ENCODE measurements at places on chromosomes 2 and 18.

DNA sequence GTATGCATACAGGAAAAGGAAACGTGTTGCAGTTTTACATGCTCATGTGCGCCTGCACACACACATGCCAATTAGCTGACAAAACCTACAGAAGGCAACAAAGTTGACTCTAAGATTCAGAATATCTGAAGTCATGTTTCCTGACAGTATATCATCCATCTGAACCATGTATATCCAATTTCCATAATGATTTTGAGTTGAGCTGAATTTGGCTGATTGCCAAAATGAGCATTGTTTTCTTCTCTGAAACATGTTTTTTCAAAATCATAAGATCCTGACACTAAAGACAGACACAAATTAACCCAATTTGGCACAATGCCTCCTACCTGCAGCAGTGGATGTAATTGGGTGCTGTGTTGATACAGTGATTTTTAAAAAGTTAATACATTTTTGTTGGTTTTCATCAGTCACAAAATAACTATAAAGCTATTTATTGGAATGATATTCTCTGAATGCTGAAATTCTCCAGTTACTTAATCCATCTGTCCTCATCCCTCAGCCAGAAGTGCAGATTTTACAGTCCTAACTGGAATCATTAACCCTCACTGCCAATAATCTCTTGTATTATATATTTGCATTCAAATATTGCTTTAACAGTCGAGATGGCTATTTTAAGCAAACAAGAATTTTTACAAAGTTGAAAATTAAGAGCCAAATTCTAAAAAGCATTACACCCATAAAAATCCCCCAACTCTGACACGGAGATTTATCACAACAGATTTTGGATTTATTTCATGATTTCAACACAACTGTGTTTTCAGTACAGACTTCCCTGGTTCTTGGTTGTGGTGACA, 161.7 kb upstream of the LMAN1 start:
- DNase-seq: no peak
- H3K4me1 ChIP-seq: no peaks in the 10 kb centered on the region
- no peaks in the 10 kb centered on the region for H3K27me3 ChIP-seq
- H3K27ac ChIP-seq: no peak overlapping the region
- no peak overlapping the region for H3K4me3 ChIP-seq

DNA sequence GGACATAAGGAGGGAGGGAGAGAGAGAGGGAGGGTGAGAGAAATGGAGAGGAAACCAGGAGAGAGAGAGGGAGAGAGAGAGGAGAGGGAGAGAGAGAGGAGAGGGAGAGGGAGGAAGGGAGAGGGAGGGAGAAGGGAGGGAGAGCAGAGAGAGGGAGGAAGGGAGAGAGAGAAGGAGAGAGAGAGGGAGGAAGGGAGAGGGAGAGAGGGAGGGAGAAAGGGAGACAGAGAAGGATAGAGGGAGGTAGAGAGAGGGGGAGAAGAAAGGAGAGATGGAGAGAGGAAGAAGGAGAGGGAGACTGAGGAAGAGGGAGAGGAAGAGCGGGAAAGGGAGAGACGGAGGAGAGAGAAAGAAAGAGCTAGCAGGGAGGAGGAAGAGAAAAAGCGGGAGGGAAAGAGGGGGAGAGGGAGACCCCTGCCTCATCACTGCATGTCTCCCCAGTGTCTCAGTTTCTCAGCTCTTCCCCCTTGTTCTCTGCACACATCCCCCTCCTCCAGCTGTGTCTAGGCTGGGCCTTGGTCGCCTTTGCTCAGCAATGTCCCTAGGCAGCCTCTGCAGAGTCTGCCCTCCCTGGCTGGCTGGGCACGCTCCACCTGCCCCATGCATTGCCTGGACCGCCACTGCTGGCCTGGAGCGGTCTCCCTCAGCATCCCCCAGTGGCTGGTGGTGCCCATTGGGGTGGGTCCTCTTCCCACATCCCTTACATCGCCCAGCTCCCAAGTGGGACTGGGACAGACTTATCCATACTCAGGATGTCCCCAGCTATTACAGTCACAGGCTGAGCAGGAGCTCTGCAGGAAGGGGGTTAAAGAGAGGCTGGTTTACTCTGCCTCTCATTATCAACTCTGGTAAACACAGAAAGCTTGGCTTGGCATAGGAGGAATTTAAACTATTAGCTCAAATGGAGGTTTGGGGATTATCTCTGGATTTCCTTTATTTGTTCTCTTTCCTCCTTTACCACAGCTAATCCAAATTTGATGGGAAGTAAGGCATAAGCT, 85.7 kb upstream of the APCDD1 start:
- H3K27ac ChIP-seq: no peak overlapping the region
- H3K4me3 ChIP-seq: no peak overlapping the region
- H3K36me3 ChIP-seq: no peaks in the 10 kb centered on the region
- DNase-seq: no peak

DNA sequence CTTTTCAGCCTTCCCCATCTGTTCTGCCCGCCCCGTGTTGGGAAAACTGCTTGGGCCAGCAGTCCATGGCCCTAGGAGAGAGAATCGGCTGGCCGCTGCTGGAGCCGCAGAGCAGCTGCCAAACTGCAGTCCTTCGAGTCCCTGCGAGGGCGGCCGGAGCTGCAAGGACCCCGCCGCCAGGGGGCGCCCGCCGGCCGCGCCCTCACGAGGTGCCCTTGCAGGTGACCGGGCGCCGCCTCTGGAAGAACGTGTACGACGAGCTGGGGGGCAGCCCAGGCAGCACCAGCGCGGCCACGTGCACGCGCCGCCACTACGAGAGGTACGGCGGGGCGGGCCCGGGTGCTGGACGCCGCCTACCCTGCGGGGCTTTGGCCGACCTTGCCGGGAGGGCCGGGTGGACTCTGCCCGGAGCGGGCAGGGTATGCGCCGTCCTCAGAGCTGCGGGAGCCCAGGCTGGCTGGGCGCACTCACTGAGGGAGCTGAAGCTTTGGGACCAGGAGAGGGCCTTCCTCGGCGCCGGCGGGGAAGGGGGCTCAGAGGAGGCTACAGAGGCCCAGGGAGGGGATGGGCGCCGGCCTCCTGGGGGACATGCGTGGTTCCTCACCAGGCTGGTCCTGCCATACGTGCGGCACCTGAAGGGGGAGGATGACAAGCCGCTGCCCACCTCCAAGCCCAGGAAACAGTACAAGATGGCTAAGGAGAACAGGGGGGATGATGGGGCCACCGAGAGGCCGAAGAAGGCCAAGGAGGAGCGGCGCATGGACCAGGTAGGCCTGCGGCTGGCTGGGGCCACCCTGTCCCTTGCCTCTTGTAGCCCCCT, 13.6 kb downstream of the ARID5A start:
- no peak for DNase-seq
- H3K4me3 ChIP-seq: no peak overlapping the region
- peaks cover 1% of the 10 kb centered on the region for H3K27me3 ChIP-seq
- H3K27ac ChIP-seq: no peak overlapping the region

- H3K4me3 ChIP-seq: no peak overlapping the region
- H3K36me3 ChIP-seq: no peaks in the 10 kb centered on the region
- peak; percentile 85 for DNase-seq
- H3K27ac ChIP-seq: no peak overlapping the region
- H3K27me3 ChIP-seq: peaks cover 3% of the 10 kb centered on the region
- no peaks in the 10 kb centered on the region for H3K4me1 ChIP-seq
Observed at GRCh38 chr2:204072443-204073324, 136.1 kb downstream of the ICOS start.

GRCh38 chr2:6924101-6924923, 7.1 kb downstream of the RNF144A start:
- no peaks in the 10 kb centered on the region for H3K27me3 ChIP-seq
- no peak overlapping the region for H3K27ac ChIP-seq
- peaks cover 27% of the 10 kb centered on the region for H3K36me3 ChIP-seq
- no peak overlapping the region for H3K4me3 ChIP-seq
- peaks cover 62% of the 10 kb centered on the region for H3K4me1 ChIP-seq
- no peak for DNase-seq

DNA sequence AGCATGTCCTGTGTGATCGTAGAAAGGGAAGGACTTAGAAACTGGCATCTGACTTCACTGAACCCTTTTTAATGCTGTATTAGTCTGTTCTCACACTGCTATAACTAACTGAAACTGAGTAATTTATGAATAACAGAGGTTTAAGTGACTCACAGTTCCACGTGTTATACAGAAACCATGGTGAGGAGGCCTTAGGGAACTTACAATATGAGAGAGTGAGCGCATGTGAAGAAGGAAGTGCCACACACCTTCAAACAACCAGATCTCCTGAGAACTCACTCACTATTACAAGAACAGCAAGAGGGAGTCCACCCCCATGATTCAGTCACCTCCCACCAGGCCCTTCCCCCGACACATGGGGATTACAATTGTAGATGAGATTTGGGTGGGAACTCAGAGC, 811.3 kb downstream of the CPS1 start:
- no peaks in the 10 kb centered on the region for H3K27me3 ChIP-seq
- H3K36me3 ChIP-seq: no peaks in the 10 kb centered on the region
- no peak overlapping the region for H3K27ac ChIP-seq

DNA sequence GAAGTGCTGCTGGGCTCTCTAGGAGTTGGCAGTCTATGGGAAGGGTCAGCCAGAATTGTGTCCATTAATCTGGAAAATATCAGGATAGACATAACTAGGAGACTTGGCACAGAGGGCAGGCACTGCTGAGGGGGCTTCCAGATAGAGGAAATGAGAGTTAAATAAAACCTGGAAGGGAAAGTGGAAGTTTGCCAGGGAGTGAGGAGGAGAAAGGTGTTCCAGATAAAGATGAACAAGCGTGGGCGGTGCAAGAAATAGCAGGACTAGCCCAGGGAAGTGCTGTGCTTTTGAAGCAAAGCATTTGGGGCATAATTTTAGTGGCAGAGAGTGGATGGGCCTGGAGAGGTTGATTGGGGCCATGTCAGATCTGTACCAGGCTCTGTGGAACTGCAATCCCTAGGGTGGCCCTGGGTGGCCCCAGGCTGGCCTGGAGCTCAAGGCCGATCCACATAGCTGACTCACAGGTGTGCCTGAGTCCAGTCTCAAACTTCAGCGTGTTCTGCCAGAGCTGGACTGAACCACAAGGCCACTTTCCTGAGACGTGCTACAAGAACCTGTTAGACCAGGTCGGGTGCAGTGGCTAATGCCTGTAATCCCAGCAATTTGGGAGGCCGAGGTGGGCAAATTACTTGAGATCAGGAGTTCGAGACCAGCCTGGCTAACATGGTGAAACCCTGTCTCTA, 26.9 kb downstream of the GALM start:
- peak overlapping the region; percentile 94 for H3K27ac ChIP-seq
- DNase-seq: no peak
- H3K27me3 ChIP-seq: no peaks in the 10 kb centered on the region
- peaks cover 64% of the 10 kb centered on the region for H3K36me3 ChIP-seq
- H3K4me3 ChIP-seq: no peak overlapping the region

DNA sequence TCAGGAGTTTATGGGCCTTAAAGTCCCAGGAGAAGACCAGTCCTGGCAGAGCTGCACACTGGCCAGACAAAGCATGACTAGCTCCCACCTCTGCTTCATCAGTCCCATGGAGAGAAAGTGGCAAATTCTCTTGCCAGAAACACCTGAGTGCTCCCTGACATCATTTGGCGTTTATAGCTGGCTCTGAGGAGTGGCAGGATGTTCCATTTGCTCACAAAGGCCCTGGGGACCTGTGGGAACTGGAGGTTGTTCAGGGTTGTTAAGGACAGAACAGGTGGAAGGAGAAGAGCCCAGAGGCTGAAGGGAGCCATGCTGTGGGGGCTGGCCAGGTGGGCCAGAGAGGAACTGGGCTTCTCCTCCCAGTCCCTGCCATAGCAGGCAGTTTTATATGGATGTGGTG, 56.1 kb downstream of the RPL37A start:
- DNase-seq: no peak
- no peaks in the 10 kb centered on the region for H3K36me3 ChIP-seq

DNA sequence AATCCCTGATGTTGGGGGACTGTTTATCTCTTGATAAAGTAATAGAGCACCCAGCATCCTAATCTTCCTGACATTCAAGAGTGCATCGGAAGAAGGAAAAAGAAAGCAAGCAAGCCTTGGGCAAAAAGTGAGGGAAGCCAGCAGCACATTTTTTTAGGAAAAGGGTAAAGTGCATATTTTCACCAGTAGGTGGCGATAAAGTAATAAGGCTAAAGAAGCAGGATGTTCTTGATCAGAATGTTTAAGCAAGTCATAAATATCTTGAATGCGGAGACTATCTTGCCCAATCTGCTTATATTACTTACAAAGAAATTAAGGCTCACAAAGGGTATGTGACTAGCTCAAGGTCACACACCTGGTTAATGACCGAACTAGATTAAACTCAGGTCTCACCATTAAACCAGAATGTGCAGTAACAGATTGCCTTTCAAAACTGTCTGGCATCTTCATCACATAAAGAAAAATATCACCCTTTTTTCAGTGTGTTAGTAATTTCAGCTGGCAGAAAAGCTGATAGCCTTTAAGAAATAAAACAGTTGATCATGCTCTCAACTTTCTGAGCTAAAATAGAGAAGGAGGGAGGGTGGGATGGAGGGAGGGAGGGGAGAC, 83.8 kb downstream of the VIT start:
- H3K36me3 ChIP-seq: no peaks in the 10 kb centered on the region
- DNase-seq: no peak
- peaks cover 2% of the 10 kb centered on the region for H3K4me1 ChIP-seq
- H3K27me3 ChIP-seq: peaks cover 8% of the 10 kb centered on the region

GRCh38 chr2:46335391-46336282, 38.4 kb downstream of the EPAS1 start:
- H3K4me3 ChIP-seq: no peak overlapping the region
- peaks cover 5% of the 10 kb centered on the region for H3K4me1 ChIP-seq
- no peaks in the 10 kb centered on the region for H3K36me3 ChIP-seq
- H3K27me3 ChIP-seq: no peaks in the 10 kb centered on the region
- no peak overlapping the region for H3K27ac ChIP-seq

GRCh38 chr2:229133155-229133772, 137.8 kb downstream of the PID1 start:
- DNase-seq: no peak
- no peaks in the 10 kb centered on the region for H3K36me3 ChIP-seq
- no peak overlapping the region for H3K4me3 ChIP-seq

DNA sequence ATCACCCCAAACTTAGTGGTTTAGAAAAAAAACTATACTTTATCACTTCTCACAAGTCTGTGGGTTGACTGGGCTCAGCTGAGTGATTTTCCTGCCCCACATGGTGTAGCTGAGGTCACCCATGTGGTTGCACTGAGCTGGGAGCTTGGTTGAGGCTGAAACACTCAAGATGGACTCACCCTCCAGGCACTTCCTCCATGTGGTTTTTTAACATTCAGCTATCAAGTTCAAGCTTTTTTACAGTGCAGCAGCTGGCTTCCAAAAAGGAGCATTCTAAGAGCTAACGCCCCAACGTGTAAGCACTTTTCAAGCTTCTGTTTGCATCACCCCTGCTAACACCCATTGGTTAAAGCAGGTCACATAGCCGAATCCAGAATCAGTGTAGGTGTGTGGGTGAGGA, 105.9 kb upstream of the CREB1 start:
- peak overlapping the region; percentile 16 for H3K27ac ChIP-seq
- H3K4me3 ChIP-seq: no peak overlapping the region
- H3K27me3 ChIP-seq: peaks cover 3% of the 10 kb centered on the region
- peak; percentile 76 for DNase-seq
- H3K4me1 ChIP-seq: peaks cover 14% of the 10 kb centered on the region

DNA sequence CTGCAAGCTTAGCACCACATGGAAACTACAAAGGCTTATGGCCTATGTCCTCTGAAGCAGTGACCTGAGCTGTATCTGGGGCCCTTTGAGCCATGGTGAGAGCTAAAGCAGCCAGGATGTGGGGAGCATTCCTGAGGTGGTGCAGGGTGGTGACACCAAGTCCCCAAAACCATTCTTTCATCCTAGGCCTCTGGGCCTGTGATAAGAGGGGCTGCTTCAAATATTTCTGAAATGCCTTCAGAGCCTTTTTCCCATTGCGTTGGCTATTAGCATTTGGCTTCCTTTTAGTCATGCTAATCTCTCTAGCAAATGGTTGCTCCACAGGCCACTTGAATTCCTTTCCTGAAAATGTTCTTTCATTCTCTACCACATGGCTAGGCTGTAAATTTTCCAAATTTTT, 13.4 kb downstream of the CCDC150 start:
- no peaks in the 10 kb centered on the region for H3K4me1 ChIP-seq
- H3K27me3 ChIP-seq: no peaks in the 10 kb centered on the region
- no peak for DNase-seq
- peaks cover 45% of the 10 kb centered on the region for H3K36me3 ChIP-seq
